ENCODE measurements at places on chromosomes 2 and 18.
A peak's percentile ranks its signal among the peaks of the same experiment; 100 is the strongest.

DNA sequence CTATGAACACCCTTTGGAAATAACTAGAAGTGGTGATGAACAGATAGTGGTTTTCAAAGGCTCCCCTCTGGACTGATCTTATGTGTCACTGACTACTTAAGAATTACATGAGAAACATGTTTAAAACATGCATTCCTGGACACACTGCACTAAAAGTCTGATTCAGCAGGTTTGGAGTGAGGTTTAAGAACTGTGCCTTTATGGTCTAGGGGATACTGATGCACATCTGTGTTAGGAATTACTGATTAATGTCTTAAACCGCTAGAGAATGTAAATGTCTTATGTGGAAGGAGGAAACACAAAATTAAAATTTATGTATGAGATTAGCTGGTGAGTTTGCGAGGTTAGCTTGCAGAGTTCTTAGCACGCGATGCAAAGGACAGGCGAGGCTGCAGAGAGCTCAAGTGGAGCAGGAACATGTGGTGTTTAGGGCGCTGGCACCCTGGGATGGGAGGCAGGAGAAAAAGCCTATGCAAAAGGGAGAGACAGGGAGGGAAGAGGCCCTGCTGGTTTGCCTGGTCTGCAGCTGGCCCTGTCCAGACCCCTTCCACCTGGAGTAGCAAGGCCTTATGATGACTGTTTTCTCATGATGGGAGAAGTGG is 11.7 kb downstream of the SH3YL1 start:
- no peak for DNase-seq

DNA sequence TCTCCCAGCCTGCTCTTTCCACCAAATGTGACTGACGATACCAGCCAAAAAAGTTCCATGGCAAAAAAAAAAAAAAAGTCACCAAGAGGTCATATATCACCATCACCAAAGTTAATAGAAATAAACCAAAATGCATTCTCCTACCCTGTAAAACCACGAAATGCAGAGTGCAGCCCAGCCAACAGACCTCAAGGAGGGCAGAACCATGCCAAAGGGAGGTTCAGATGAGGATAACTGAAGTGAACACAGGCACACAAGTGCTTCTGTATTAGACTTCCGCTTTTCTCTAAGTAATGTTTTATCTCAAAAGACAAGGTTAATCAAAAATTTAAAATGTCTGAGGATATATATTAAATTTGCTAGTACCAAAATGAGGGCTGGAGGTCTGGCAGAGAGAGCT is 5.5 kb downstream of the SERPINE2 start:
- no peak for DNase-seq

DNA sequence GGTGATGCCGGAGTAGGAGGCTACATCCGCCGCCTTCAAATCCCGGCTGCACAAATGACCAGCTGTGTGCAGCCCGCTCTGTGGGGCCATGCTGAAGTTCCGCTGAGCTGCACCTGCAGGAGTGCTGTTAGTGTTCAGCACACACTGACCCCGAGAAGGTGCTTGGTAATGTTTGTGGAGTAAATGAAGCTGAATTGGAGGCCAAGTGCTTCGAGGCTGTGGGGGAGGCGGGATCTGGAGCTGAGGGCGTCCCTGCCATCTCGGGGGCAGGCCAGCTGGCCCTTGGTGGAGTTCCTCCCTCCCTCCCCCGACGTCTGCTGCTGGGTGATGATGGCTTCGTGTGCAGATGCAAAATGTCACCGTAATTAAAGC is 23.2 kb downstream of the KCNF1 start:
- DNase-seq, result no peak

- no peak for DNase-seq
Measured at GRCh38 chr2:9771481-9772017, 71.7 kb upstream of the TAF1B start.

GRCh38 chr18:3194947-3195612 is 24.7 kb downstream of the MYOM1 start:
- no peak for DNase-seq

DNA sequence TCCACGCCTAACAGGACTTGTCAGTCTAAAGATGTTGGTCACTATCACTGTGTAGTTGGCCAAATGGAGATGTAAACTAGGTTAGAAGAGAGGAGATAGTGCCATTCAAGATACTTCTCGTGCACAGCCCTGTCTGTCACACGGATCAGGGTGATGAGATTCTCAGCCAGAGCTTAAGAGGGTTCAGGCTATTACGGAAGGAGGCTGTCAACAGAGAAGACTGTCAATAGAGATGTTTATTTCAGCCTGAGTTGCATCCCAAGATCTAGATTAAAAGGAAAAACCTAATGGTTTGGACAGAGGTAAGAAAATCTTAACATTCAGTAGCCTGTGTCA is 83.4 kb downstream of the AAK1 start:
- no peak for DNase-seq

GRCh38 chr18:68714366-68714711 is 569 bp downstream of the TMX3 start:
- DNase-seq, result peak; percentile 22

DNA sequence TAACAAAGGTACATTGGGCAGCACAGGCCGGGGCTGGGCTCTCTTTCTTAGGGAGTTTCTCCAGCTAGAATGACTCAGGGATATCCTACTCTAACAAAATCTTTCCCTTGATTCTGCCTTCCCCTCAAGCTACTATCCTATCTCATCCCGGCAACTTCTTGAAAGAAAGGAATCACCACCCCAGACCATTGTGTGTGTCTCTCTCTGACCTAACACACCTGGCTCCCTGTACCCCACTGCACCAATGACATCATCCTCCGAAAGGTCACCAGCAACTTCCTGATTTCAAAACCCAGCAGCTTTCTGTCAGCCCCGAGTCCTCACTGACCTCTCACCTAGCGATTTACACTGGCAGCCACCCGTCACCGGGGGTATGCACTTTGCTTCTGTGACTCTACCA is 72.1 kb upstream of the MAP4K4 start:
- DNase-seq, result no peak

DNA sequence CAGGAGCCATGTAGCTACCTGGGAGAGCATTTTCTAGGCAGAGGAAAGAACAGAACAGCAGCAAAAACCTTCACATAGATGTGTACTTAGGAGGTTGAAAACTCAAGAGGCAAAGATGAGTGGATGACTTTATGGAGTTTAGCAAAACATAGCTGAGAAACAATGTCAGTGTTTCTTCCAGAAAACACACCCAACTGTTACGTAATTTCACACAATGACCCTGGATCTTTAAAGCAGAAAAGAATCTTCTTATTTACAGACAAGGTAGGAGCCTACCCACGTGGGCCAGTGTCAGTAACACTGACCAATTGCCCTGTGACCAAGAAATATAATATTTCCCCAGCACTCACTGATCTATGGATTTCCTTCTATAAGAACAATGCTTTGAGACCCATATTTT is 254.6 kb downstream of the CDH20 start:
- no peak for DNase-seq

- DNase-seq, result no peak
Measured at GRCh38 chr2:217625557-217626169, 377.1 kb downstream of the TNS1 start.

DNA sequence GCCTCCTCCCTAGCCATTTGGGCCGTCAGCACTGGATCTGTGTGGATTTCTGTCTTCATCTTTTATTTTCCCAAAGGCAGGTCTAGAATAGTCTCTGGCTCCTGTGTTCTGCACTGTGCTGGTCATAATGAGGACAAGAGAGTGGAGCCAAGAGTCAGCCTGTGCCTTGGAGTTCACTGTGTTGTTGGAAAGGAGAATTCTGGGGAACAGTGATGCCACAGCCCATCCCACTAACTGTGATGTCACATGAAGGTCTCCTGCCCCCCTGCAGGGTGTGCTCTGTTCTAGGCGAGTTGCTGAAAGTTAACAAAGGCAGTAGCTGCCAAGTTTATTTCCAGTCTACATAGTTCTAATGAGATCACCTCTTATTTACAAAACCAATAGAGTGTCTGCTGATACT is 248.5 kb downstream of the TPGS2 start:
- no peak for DNase-seq

DNA sequence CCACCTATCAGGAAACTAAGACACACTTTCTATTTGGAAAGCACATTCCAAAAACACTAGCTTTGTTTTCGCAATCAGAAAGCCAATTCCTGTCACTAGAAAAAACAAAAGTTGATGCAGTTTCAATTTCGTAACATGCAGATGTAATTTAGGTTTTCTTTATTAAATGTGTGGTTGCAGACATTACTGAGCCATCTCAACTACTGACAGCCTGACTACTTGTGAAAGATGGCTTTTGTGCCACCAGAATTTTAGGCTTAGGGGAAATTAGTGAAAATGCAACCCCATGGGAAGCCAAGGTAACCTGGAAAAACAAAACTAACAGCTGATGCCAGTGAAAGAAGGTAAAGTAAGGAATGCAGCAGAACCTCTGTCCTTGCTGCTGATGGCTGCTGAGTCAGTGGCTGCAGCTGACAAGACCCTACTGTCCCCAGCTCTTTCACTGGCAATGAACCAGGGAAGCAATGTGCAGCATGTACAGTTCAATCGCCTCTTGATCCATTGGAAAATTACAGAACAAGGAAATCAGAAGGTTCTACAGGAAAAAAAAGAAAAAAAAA is 34.9 kb downstream of the FEZ2 start:
- no peak for DNase-seq

All from endothelial cell (in vitro differentiated cells).